ENCODE measurements at places on chromosomes 1 and 21.

GRCh38 chr21:42942244-42942643 lies 16.8 kb upstream of the ERVH48-1 start:
- no peak for DNase-seq

GRCh38 chr1:220235462-220235861 lies 36.8 kb downstream of the RAB3GAP2 start:
- peak; percentile 52 for DNase-seq

DNA sequence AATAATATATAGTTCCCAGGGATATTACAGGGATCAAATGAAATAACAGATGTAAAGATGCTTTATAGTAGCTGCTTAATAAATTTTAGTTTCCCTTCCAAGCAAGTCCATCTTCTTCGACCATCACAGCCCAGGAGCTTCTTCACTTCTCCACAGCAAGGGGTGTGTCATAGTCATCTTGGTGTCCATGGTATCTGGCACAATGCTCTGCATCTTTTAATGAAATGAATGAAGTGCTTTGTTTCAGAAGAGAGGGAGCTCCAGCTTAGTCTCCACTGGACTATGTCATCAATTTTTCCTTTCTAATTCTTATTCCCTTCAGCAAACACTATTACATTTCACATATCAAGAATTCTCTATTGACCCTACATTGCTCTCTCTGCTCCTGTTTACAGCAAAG lies 4.9 kb upstream of the MACF1 start:
- no peak for DNase-seq

DNA sequence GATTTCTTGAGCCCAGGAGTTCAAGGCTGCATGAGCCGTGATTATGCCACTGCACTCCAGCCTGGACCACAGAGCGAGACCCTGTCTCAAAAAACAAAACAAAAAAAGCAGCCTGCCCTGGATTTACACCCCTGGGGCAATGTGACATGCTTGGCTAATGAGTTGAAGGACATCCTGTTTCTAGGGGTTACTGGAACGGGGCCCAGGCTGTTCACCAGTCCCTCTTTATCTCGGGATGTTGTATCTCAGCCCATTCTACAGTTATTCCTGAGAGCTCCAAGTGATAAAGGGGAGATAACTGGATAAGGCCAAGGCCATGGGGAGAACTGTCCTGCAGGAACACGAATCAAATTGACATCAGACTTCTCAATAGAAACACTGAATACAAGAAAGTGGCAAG lies 21.7 kb upstream of the S100A2 start:
- DNase-seq, result no peak

DNA sequence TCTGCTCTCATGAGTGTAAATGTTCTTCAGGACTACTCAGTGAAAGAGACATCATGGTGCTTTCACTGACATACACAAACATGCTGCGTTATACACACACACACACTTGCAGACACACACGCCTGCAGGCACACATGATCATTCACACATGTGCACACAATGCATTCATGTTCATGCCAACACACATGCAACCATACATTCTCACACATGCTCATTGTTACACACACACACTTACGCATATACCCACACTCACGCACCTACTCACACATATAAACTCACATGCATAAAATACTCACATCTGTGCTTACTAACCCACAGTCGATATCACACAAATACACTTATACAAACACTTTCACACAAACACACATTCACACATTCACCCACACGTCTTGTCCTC lies 241.6 kb downstream of the LMX1A start:
- no peak for DNase-seq

DNA sequence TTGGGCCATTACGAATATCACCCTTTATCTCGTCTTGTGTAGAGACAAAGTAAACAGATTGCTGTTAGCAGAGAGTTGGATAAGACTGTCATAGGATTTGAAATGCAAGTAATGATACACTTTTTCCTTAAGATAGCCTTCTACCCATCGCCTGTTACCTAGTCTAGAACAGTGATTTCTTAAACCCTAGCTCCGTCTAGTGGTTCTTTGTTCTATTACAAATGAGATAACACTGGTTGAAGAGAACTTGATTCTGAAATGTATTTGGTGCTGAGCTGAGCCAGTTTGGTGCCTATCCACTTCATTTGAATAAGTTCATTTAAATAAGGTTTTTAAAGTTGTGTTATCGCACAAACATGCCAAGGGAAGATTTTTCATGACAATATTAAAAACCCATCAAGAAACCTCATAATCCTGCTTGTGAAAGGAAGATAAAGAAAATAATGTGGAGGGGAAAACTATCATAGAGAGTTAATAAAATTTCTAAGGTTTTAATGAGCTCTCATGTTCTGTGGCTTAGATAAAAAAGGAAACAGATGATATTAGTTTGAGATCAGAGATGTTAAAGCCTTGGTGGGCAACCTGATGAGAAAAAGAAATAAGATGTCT lies 1.5 kb upstream of the KCNH1 start:
- peak; percentile 24 for DNase-seq

GRCh38 chr1:244957122-244957521 lies 92.8 kb upstream of the HNRNPU start:
- no peak for DNase-seq

- DNase-seq, result no peak
These were observed 27.4 kb upstream of the DUSP23 start for GRCh38 chr1:159753386-159753785.

DNA sequence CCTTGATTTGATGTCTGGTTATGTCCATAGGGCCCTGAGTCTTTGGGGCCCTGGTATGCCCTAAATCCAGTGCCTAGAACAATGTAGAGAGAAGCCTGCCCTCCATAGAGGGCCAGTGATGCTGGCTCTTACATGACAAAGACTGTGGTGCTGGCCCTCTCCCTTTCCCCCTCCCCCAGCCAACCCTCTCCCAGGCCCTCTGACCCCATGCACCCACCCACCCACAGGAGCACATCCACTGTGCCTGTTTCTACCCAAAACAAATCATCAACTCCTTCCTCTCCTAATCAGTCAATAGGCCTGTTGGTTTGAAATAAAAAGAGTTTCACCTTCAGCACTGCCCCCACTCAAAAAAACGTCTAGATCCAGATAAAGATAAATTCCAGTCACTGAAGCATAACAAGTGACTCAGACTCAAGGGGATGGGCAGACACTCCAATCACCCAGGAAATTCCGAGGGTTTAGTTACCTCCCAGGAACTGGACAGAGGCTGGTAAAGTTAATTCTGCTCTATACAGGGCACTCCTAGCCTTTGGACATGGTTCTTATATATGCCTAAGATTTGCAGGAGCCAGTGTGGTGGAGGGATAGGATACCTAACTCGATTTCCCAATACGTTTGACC lies 144.8 kb upstream of the VANGL1 start:
- no peak for DNase-seq

DNA sequence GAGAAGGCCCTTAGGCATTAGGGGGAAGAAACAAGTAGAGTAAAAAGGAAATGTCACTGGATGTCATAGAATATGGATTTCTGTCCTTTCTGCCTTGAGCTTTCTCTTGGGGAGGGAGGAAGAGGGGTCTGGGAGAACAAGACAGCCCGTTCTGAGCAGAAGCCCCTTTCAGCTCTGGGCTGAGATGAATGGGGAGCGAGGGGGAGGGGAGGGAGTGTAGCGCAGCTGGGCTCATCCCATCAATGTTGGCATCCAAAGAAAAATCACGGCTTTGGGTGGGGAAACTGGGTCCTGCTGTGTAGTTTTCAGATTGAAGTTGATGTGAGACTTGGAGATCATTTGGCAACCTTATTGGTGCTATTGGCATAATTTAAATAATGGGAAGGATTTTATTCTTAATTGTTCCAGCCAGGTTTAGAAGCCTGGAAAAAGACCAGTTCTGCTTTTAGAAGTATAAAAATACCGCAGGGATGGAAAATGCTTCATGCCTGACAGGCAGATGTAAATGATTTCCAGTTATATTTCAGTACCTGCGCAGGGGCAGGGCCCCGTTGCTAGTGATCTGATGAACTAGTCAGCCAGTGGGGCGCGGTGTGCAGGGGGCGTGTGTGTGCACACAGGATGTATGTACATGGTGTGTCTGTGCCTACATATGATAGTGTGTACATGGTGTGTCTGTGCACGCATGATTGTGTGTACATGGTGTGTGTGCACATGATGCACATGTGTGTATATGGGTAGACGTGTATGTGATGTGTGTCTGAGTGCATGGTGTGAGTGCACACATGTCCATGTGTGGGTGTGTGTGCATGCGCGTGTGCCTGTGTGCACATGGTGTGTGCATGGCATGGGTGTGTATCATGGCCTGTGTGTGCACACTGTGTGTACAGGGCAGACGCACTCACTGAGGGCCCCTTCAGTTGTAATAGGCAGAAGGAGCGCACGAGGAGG lies 36.0 kb downstream of the ABCG1 start:
- DNase-seq, result no peak

- DNase-seq, result no peak
These were observed 34.9 kb downstream of the AHDC1 start for GRCh38 chr1:27569088-27569460.

- no peak for DNase-seq
These were observed 42.0 kb upstream of the COL6A2 start for GRCh38 chr21:46055863-46056281.

- no peak for DNase-seq
These were observed 94.3 kb upstream of the IRF2BP2 start for GRCh38 chr1:234704106-234704887.

GRCh38 chr1:197510691-197511378 lies 242.8 kb downstream of the CRB1 start:
- no peak for DNase-seq

DNA sequence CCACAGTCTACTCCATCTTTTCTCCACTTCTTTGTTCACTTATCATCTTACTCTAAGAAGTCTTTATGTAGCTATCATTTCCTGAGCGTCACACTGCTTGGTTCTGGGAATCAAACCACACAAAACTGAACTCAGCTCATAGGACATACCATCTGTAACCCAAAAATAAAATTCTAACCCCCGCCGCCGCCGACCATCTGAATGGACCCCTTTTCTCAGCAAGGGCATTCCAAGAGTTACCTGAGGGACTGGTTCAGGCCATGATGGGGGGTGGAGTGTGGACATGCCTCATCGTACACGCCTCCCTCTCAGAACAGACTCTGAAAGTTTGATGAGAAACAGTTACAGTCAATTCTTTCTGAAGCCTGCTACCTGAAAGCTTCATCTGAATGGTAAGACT lies 12.6 kb upstream of the CHI3L2 start:
- no peak for DNase-seq

DNA sequence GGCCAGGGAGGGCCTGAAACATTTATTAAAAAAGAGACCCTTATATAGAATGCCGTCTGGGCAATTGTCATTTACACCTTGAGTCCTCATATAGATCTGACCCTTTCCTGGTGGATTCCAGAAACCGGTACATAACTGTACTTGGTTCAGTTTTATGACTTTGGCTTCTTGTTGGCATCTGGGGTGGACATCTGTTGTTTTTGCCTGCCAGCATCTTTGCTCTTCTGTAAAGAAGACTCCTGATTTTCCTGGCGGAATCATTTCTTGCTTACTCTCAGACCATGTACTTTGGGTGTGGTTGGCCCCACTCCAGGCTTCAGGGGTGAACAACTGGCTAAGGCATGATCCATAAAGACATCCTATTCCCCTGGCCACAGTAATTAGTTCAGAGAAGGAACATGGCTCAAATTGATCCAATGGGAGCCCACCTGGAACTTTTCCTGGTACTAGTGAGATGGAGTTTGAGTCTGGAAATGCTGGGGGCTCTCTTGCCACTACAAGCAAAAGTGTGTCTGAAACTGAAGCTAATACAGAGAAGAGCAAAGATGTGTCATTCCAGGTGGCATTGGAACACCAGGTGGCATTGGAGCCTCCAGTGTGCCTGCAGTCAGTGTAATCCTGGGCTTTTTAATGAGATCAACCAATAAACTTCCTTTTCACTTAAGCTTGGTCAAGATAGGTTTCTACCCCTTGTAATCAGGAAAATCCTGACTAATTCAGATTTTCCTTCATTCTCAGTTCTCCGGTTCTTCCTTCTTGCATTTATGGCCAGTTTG lies 332.5 kb upstream of the CAMK1G start:
- DNase-seq, result no peak
